ENCODE measurements at places on chromosomes 2 and 18.

DNA sequence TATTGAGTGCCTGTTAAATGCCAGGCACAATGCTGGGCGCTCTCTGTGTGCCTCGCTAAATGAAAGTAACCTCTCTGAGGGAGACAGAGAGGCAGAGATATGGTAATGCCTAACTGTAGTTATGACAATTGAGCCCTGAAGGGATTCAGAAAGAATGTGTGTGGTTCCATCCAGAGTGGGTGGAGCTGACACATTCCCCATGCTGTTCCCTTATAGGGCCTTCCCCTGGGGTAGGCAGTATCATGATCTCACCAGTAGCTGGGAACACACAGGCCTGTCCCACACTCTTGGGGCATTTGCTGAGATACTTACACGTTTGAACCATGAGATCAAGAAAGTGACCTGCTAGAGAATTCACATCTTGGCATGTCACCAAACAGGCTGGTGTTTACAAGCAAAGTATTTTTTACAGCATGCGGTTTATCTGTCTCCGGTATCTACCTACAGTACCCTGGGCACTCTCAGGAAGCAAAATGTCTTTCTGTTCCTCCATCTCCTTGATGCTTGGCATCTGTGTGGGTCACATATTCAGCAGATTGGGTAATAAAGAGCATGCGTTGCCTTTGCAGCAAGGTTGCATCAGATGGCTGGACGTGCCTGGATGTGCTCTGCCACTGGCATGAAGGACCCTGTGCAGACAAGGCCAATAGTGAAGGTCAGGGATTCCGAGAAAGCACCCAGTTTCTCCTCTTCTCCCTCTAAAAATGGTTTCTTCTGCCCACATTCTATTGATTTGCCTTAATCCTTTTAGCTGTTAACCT, 9.4 kb downstream of the CTIF start:
- DNase-seq = no peak

DNA sequence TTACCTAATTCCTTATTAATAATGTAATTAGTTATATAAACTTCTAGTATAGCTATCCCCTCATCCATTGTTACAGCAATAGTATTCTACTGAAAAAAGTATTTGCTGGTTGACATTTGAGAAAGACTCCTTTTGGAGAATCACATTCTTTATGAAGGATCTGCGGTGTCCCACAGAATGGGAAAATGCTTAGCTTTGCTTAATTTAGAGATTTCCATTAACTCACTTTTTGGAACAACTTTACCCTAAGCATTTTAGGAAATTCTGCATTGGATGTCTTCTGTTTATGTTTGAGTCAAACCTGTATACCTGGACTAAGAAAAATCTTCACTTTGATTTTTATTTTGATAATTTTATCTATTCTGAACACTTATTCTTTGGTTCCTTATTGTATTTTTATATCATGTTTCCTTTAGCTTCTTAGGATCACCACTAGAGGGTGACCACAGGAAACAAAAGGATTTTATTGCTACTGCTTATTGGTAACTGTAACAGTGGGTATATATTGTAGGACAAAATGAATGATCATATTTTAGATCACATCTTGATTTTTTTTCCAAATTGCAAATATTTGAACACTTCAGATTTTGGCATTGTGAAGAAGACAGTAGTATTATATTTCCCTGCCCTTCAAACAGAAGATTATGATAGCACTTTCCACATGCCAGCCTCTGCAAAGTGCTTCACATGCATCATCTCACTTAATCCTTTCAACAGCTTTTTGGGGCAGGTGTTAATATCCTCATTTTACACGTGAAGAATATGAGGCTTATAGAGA, 79.6 kb downstream of the MIB1 start:
- DNase-seq = no peak

- no peak for DNase-seq
Observed at GRCh38 chr18:75829091-75829490, 401.6 kb upstream of the SMIM21 start.

- DNase-seq = no peak
Observed at GRCh38 chr18:10228326-10228725, 226.1 kb upstream of the APCDD1 start.

DNA sequence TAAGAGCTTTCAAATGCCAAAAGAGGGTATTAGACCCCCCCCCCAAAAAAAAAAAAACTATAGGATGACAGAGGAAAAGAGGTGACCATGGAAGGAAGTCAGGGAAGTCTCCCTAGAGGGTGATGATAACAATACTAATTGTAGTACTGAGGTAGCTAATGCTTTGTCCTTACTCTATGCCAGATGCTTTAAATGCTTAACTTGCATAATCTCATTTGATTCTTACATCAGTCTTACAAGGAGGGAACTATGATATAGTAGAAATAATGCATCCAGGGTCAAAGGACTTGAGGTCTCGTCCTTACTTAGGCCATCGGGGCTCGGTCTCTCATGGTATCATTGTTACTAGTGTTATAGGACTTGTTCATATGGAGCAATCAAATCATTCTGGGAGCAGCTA, 9.1 kb downstream of the IDH1 start:
- DNase-seq = no peak

DNA sequence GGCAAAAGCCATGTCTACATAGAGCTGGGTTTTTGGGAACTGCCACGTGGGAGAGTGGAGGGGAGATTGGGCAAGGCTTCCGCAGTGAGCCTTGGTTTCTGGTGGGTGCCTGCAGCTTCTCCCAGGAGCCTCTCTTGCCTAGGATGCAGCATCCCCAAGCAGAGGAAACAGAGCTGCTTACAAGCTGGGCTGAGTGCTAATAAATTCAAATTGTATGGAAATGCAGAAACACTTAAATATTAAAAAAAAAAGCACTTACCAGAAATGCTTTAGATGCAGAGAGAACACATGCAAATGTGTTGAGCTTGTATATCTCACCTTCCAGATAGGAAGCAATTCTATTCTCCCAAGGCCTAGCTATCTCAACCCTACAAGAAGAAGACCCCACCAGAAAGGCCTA, 96.0 kb upstream of the ST3GAL5 start:
- DNase-seq = no peak

GRCh38 chr2:6392966-6393365, 472.7 kb downstream of the CMPK2 start:
- DNase-seq = no peak
